ENCODE measurements at places on chromosomes 6 and 20.
A peak's percentile ranks its signal among the peaks of the same experiment; 100 is the strongest.

GRCh38 chr20:62236766-62237513 is 1.4 kb upstream of the OSBPL2 start:
- peak; percentile 53 for DNase-seq

GRCh38 chr6:133415262-133415661 is 174.1 kb downstream of the EYA4 start:
- no peak for DNase-seq

GRCh38 chr20:62485062-62485700 is 9.4 kb upstream of the GATA5 start:
- DNase-seq: no peak

GRCh38 chr20:17671011-17671410 is 11.0 kb downstream of the RRBP1 start:
- no peak for DNase-seq

GRCh38 chr6:105184921-105185320 is 5.1 kb upstream of the POPDC3 start:
- no peak for DNase-seq

DNA sequence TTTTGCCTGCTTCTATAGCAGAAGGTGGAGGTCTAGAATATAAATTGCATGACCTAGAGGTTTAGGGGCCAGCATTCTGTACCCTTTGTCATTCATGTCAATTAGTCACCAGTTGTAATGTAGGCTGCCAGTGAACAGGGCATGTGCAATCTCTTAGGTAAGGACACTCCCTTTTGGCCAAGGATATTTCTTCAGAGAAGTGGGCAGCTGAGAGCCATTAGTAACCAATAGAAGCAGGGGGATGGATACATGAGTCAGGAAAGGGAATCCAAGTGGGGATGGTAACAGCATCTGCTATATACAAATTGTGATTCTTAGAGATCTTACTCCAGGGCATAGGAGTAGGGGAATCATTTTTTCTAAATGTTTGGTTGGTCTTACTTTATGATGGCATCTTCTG is 494.2 kb upstream of the JAG1 start:
- no peak for DNase-seq

- DNase-seq: no peak
Observed at GRCh38 chr6:152087096-152087495, 279.6 kb downstream of the ESR1 start.

GRCh38 chr6:4788482-4788881 is 12.3 kb downstream of the CDYL start:
- DNase-seq: no peak

GRCh38 chr6:54013966-54014365 is 97.3 kb upstream of the MLIP start:
- no peak for DNase-seq

- no peak for DNase-seq
Observed at GRCh38 chr20:572727-573126, 29.1 kb upstream of the CSNK2A1 start.

- no peak for DNase-seq
Observed at GRCh38 chr6:98927534-98927933, 20.2 kb downstream of the FBXL4 start.

GRCh38 chr20:16485401-16485800 is 87.8 kb downstream of the KIF16B start:
- DNase-seq: no peak

GRCh38 chr20:10077081-10077471 is 42.3 kb downstream of the ANKEF1 start:
- no peak for DNase-seq

- DNase-seq: no peak
Observed at GRCh38 chr6:23522792-23523547, 603.0 kb upstream of the NRSN1 start.

DNA sequence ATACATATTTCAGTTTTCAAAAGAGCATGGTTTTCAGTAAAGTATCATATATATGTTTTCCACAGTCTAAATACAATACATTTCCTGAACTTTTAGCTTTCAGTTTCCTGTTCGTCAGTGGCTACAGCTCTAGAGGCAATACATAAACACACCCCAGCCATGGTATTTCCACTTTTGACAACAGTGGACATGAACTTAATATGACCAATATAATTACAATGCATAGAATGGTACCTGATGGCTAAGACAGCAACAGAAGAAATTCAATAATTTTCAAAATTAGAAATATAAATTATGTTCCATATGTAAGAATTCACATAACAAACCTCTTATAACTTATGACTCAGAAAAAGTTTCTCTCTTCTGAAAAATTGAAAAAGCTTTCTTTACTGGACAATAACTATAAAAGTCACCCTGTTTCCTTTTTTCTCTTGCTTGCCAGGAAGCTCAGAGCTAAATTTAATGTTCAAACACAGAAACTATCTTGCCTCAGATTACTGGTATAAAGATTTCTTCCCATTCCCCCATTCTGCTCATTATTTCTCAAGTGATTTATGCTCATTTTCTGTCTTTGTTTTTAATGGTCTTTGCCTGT is 19.2 kb downstream of the FKBP5 start:
- no peak for DNase-seq

- no peak for DNase-seq
Observed at GRCh38 chr6:101462576-101462975, 69.1 kb downstream of the GRIK2 start.

- no peak for DNase-seq
Observed at GRCh38 chr6:30712441-30712945, 4.6 kb downstream of the MDC1 start.

DNA sequence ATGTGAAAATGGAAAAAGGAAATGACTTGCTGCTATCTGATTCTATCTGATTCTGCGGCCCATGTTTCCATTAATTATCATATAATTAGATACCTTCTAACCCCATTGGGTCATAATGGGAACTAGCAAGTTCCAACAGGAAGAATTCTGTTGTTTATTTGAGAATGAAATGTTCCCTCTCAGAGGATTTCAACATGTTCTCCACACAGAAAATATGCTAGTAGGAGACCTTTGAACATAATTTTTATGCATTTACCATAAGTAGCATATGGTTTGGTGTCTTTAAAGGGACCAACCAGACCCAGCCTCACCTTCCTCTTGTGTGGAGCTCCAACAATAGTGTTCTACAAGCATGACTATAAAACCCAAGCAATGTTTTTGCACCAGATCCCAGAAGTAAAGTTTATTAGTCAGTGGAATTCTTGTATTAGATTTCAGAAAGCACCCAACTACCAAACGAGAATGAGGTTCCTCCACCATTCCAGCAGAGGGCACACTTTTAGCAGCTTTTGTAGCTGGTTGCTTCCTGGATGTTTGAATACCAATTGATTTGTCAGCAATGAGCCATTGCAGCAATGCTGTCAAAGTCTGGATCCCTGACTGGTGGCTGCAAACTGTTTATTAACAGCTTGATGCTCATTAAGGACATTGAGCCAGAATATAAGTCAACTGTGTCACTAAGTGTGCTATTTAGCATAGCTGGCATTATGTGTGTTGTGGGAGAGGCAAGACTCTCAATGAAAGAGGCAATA is 143.6 kb upstream of the GJE1 start:
- no peak for DNase-seq

DNA sequence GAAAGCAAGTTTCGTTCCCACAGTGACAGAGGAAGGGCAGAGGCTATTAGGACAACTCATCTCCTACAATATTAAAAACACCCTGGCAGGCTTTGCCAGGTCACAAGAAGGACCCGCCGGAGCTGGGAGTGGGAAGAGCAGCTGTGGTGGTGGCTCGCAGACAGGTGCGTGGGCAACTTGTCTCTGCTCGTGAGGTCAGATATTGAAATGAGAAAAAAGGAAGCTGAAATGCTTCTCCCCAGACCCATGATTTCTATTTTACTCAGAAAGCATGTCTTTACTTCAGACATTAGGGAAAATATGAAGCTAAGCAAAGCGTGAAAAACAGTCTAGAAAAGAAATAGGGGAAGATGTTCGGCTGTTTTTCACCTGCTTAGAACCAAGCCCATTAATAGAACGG is 166.3 kb upstream of the EEF1E1 start:
- DNase-seq: no peak

GRCh38 chr6:167408235-167408869 is 83.5 kb downstream of the TTLL2 start:
- no peak for DNase-seq

- DNase-seq: no peak
Observed at GRCh38 chr6:158040051-158040803, 58.6 kb downstream of the SYNJ2 start.

DNA sequence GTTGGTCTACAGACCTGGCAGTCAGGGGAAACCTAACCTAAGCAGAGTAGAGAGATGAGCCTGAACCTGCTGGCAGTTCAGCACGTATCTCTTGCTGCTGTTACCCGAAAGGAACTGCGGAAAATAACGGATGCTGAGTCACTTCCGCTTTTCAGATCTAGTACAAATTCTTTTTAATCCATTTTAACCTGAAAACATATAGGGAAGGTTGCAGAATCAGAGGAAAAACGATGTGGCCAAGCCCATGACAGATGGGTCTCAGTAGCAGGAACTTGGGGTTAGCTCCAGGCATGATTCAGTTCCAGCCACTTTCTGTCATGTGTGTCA is 351.9 kb upstream of the PRND start:
- no peak for DNase-seq

GRCh38 chr20:24943196-24943595 is 5.9 kb upstream of the CST7 start:
- DNase-seq: no peak

GRCh38 chr6:139679516-139680179 is 305.2 kb upstream of the CITED2 start:
- DNase-seq: no peak

DNA sequence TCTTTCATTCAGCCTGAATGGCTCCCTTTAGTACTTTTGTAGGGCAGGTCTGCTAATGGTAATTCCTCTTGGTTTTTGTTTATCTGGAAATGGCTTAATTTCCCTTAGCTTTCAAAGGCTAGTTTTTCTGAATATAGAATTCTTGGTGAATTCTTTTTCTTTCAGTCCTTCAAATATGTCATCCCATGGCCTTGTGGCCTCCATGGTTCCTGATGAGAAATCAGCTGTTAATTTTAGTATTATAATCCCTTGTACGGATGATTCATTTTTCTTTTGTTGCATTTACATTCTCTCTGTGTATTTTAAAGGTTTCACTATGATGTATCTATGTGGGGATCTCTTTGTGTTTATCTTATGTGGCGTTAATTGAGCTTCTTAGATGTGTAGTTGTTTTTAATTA is 179.6 kb upstream of the ARG1 start:
- DNase-seq: no peak

- no peak for DNase-seq
Observed at GRCh38 chr6:117536317-117536716, 53.8 kb downstream of the DCBLD1 start.

DNA sequence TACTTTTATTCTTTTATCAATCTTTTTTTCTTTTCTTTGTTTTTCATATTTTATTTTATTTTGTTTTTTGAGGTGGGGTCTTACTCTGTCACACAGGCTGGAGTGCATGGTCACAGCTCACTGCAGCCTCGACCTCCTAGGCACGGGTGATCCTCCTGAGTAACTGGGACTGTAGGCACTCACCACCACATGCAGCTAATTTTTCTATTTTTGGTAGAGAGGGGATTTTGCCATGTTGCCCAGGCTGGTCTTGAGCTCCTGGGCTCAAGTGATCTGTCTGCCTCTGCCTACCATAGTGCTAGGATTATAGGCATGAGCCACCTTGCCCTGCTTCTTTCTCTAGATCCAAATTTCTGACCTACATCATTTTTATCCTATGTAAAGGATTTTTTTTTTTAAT is 153.2 kb downstream of the CDKAL1 start:
- no peak for DNase-seq

DNA sequence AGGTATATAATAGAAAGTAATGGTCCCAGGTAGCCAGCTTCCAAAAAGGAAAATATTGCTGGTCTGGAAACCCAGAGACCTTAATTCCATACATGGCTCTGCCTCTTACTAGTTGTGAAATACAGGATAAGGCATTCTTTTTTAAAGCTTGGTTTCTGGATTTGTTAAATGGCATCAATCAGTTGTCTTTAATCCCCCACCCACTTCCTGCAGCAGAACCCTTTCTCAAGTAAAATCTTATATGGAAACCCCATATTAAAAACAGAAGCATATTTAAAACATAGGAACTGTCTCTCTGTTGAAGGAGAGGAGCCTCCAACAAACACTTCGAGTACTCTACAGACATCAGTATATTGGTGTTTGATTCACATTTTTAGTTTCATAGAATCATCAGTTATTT is 6.2 kb upstream of the LCA5 start:
- DNase-seq: no peak

GRCh38 chr6:167148997-167149396 is 8.8 kb downstream of the GPR31 start:
- no peak for DNase-seq

GRCh38 chr20:22430154-22430745 is 154.1 kb downstream of the FOXA2 start:
- no peak for DNase-seq

DNA sequence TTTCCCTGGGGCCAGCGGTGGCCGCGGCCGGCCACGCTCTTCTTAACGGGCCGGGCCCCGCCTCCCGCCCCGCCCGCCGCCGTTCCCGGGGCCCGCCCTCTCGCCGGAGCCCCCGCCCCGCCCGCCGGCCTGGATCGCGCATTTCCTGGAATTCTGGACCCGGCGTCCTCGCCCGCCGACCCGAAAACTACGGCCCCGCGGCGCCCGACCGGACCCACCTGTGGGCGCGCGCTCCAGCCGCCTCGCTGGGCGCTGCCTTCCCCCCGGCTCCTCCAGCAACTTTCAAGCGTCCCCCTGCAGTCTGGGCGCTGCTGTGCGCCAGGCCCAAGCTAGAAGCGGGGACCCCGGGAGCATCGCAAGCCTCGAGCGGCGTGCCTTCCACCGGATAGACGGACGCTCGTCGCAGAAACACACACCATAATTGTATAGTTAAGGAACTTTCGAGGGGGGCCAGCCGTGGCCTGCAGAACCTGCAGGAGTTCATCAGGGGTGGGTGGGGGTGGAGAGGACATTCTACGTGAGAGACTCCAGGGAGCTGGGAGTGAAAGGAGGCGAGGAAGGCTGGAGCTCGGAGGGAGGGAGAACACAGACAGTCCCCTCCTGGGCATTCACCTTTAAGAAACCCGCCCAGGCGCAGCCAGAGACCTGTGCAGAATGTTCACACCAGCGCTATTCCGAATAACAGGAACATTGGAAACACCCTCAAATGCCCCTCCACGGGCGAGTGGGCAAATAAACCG is at the start of gene ADA:
TSS of gene ADA (minus strand) at position 16 of the 740 bp plus-strand sequence. CDS start 92 bp downstream, outside the sequence.
- peak; percentile 43 for DNase-seq

- DNase-seq: no peak
Observed at GRCh38 chr20:12687476-12687875, 321.3 kb upstream of the SPTLC3 start.

DNA sequence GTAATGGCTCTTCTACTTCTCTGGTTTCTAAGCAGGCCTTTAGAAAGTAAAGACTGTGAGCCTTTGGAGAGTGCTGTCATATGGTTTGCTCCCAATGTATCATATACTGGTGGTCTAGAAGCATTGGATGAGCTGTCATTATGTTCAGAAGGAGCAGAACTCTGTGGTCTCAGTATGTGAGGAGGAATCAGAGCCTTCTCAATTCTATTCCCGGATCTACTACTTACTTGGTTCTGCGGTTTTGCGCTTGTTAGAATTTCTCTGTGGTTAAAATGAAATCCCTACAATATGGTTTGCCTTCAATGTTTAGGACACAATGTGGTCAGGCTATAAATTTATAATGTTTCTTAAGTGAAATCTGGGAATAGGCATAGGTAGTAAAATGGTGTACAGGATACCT is 64.6 kb downstream of the RWDD2A start:
- DNase-seq: no peak
